ENCODE measurements at places on chromosomes 3 and 15.

DNA sequence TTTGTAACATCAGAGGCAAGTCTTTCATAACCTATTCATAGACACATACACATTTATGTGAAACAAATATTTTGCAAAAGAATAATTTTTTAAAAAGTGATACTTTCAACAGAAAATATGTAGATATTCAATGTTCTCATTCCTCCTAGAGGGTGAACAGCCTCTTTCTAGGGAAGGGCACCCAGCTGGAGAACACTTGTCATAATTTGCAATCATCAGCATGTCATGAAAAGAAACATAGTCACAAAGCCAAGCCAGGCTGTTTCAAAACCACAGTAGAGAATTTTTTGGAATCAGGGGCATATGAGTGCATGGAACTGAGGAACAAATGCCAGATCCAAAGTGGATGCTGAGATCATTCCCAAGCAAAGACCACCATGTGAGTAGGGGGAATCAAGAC, 406.9 kb upstream of the ADAMTS9 start:
- no peak for DNase-seq

DNA sequence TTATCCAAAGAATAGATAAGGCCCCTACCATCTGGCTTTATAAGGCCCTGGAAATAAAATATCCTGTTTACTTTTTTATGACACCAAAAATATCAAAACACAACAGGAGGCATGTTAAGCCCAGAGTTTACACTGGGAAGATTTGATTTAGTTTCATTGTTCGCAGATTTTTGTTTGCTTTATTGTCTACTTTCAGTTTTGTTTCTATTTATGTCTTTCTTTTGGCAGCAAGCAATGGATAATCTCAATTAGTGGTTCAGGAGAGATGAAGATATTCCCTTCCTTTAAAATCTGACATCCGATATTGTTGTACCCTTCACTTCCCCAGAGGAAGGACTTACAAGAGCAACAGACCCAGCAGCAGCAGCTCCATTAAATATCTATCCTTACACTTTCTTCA, 249.4 kb upstream of the ARPP21 start:
- no peak for DNase-seq

GRCh38 chr3:193053046-193053435, 135.4 kb upstream of the MB21D2 start:
- no peak for DNase-seq

DNA sequence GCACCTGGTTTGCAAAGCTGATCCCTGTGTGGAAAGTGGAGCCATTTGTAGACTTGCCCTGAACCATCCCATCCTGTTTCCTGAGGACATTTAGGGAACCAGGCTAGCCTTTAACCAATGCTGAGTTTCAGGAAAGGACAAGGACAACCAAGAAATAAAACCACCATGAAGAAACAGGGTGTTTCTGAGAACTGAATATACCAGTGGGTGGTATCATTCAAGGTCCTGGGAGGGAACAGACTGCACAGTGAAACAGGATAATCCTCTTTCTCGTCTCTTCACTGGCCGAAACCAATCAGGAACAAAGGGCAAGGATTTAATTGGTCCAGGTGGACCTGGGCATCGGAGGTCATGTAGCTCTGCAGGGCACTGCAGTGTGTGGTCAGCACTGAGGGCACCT, 21.8 kb downstream of the ZNF860 start:
- DNase-seq: no peak

DNA sequence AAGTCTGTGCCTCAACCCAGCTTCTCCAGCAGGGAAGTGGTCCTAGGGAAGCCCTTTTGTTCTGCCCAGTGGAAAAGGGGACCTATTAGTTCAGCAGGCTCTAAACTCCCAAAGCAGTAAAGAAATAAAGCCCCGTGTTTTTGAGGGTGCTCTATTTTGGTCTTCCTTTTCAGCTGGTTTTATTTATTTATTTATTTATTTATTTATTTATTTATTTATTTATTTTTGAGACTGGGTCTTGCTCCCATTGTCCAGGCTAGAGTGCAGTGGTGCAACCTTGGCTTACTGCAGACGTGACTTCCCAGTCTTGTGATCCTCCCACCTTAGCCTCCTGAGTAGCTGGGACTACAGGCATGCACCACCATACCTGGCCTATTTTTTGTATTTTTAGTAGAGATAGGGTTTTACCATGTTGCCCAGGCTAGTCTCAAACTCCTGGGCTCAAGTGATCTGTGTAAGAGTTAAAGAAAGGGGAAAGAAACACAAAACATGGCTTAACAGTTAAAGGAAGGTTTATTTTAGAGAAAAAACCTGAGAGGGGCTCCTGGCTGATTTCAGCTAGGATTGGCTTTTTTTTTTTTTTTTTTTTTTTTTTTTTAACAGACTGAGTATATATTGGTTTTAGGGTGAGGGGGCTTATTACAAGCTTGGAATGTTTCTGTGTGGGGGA, 154.6 kb downstream of the CLSTN2 start:
- no peak for DNase-seq

GRCh38 chr15:28888900-28889299, 3.1 kb downstream of the APBA2 start:
- DNase-seq: no peak

GRCh38 chr15:81809543-81809942, 236.3 kb downstream of the MEX3B start:
- DNase-seq: no peak

GRCh38 chr3:39757307-39757706, 52.1 kb upstream of the MYRIP start:
- no peak for DNase-seq

DNA sequence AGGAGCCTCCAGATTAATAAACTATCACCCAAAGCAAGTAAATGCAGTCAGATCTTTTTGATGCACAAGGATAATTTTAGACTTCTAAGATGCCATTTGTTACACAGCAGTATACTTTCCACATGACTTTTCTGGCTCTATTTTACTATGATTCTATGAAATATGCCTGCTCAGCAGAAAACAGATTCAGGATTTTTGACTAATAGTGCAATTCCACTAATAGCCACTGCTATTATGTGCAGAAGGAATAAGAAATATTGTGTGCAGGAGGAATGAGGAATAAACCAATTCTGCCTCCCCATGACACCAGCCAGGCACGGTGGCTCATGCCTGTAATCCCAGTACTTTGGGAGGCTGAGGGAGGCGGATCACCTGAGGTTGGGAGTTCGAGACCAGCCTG, 11.5 kb upstream of the SPPL2A start:
- DNase-seq: no peak

GRCh38 chr15:51311510-51311909, 26.9 kb downstream of the CYP19A1 start:
- no peak for DNase-seq

Data from hippocampal formation (tissue), 2 donors.